ENCODE measurements at places on chromosomes 16 and 17. TPM values are rescaled to one million over a fixed set of nuclear protein-coding genes. Genes with fewer than 3 reads are reported as not detected.

DNA sequence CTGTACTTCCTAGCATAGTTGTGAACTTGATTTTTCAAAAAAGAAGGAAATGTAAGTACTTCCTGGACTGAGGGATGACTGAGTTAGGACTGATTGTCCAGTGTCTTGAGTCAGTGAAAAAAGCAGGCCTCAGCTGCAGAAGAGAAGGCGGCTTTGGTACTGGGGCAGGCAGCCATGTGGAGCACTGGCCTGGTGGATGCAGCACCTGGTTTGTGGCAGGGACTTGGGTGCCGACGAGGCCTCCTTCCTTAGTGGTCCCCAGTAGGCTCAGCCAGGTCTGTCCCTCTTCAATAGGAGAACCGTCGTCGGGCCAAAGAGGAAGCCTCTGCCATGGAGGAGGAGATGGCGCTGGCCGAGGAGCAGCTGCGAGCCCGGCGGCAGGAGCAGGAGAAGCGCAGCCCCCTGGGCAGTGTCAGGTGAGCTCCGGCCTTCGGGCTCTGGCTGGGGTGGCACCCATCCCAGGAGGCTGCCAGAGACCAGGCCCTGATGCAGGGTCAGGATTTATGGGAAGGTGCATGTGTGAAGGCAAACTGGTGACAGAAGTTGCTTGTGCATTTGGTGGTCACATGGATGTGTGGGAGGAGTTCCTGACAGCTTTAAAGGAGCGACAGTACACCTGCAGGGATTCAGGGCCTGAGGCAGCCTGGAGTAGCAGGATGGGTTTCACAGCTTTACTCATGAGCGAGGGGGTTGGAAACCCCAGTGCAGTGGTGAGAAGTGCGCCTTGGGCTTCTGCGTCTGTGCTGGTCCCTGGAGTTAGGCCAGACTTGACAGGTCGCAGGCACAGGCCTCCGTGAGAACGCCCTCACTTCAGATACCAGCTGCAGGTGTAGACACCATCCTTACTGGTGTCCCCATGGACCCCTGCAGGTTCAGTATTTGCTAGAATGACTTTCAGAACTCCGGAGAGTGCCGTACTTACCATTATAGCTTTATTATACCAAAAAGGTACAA lies 17.3 kb downstream of the DHX38 start:
- DNase-seq: no peak

DNA sequence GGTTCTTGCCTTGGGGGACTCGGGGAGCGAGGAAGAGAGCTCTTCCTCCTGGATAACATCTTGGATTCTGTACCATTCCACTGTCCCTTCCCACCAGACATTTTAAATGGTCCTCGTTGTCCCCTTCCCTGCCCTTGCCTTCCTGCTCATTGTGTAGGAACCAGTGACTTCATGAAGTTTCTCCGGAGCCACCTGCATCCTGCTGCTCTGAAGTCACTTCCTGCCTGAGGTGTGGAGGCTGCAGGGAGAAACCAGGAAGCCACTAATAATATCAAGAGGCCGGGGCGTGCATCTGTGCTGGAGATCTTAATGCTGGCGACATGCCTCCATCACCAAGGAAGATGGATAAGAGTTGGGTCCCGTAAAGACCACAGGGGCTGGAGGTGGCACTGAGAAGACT lies 6.2 kb upstream of the SLC16A13 start:
- no peak for DNase-seq

DNA sequence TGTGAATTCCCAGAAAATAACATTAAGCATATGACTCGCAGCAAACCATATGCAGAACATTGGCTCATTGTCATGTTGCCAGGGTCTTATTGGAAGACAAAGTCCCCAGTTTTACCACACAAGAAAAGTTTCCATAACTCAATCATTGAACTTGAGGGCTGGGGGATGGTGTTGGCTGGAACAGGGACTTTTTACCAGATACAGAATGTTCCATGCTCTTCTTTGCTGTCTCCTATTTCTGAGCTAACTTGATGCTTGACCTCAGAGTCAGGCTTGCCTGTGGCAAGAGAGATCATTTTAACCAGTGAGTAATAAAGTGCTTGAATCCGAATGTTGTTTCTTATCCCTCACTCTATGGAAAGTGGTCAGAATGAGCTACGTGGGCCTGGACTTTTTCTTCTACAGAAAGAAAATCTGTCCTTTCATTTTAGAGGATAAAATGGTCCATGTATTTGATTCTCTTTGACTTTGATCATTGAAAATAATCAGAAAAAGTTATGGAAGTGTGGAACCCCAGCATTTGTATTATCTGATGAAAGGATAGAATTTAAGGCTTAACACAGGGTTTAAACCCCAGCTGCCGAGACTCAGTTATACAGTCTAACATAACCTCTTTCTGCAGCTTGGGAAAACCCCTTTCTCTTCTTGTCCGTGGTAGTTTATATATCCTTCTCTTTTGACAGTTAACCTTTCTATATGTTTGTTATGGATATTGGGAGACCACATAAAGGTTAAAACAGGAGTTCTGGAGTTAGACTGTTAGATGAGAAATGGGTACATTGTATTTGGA lies 67.0 kb downstream of the TUBD1 start:
- no peak for DNase-seq

DNA sequence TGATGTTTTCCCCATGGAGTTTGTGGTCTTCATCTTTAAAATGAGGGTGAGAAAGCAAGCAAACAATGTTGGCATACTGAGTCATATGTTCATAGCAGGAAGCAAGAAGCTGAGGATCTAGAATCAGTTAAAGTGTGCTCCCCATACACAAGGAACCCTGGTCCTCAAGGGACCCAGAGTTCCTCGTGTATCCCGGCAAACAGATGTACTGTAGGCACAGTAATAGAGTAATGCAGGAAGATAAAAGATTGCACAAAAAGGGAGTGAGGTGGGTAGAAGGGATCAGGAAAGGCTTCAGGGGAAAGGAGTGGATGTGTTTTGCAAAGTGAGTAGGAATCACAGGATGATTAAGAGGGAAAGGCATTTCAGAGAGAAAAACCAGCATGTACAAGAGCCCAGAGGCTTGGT lies 412.3 kb upstream of the CDH11 start:
- no peak for DNase-seq

Gene CMTM4
- polyA plus RNA-seq: 26.6 TPM

Gene CRYBA1
- polyA plus RNA-seq: not detected

DNA sequence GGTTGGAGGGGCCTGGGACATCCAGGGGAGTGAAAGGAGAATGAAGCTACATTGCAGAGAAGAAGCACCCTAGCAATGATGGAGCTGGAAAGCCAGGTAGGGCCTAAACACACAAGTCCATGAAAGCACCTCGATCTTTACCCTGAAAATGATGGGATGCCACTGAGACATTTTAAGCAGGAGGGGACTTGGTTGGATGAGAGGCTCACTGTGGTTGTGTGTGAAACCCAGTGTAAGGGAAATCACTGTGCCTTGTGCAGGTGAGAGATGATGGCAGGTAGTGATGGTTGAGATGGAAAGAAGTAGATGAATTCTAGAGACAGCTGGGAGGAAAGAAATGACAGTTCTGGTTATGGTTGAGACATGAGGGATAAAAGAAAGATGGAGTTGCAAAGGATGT lies 132.9 kb upstream of the CACNG3 start:
- DNase-seq: no peak

GRCh38 chr16:75097941-75098901 lies 18.4 kb downstream of the LDHD start:
- DNase-seq: no peak

Gene ZNF750
- 0.59 TPM for polyA plus RNA-seq

GRCh38 chr17:73126716-73127473 lies 34.4 kb upstream of the SLC39A11 start:
- no peak for DNase-seq

GRCh38 chr16:86403541-86404163 lies 106.7 kb upstream of the FOXF1 start:
- DNase-seq: no peak

Data from right lung (tissue), 10 donors.